ENCODE measurements at places on chromosomes 2 and 18. TPM values are rescaled to one million over a fixed set of nuclear protein-coding genes. Genes with fewer than 3 reads are reported as not detected.

Gene RAB27B
- total RNA-seq, result 0.54 TPM

Gene GLB1L
- 13.5 TPM for total RNA-seq

Gene RBM44
- total RNA-seq, result 0.11 TPM

Gene DSG4
- not detected for total RNA-seq

Gene KLHL30
- total RNA-seq, result not detected

Gene TANC1
- total RNA-seq, result 16.3 TPM

DNA sequence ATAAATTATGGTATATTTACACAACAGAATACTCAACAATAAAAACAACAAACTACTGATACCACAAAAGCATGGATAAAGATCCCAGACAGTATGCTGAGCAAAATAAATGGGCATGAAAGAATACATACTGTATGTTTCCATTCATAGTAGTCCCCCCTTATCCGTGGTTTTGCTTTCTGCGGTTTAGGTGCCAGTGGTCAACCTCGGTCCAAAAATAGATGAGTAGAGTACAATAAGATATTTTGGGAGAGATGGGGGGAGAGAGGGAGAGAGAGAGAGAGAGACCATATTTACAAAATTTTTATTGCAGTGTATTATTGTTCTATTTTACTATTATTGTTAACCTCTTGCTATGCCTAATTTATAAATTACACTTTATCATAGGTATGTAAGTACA, 21.0 kb upstream of the TGFA start:
- no peak for DNase-seq

- no peak for DNase-seq
Measured at GRCh38 chr18:35296060-35296459, 6.0 kb upstream of the ZSCAN30 start.

- peak; percentile 77 for DNase-seq
Measured at GRCh38 chr2:158502974-158503373, 46.2 kb downstream of the PKP4 start.

- no peak for DNase-seq
Measured at GRCh38 chr2:14616342-14616741, 16.2 kb upstream of the LRATD1 start.

- DNase-seq, result no peak
Measured at GRCh38 chr2:239594019-239594771, 193.4 kb upstream of the HDAC4 start.

- DNase-seq, result no peak
Measured at GRCh38 chr2:120764991-120765677, 29.5 kb downstream of the GLI2 start.

GRCh38 chr2:23409248-23409647, 24.3 kb downstream of the KLHL29 start:
- DNase-seq, result no peak

GRCh38 chr2:100767810-100768806, 51.8 kb upstream of the NPAS2 start:
- peak; percentile 30 for DNase-seq

- peak; percentile 76 for DNase-seq
Measured at GRCh38 chr2:201260302-201260800, at the start of gene CASP8. Gene CASP8, plus strand, starts transcription at chr2:201260536. Its CDS starts 5,951 bp downstream, at chr2:201266487.

DNA sequence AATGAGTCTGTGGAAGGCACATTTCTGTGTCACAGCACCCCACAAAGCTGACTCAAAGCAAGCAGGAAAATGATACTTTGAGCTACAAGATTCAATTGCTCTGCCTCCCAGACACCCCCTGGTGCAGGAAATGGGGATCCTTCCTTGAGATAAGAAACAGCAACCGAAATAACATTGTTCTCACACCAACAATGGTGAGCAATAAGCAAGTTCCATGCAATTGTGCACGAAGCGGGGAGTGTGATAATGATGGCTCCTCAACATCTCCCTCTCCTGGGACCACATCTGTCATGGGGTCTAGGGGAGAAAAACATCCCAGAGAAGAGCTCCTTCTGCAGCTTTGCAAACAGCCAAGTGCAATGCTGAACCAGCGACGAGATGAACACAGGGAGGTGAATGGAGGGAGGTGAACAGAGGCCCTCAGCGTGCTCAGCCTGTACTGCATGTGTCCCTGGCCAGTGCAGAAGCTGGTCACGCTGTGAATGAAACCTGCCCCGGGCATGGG, 67.7 kb downstream of the PDCL3 start:
- no peak for DNase-seq

DNA sequence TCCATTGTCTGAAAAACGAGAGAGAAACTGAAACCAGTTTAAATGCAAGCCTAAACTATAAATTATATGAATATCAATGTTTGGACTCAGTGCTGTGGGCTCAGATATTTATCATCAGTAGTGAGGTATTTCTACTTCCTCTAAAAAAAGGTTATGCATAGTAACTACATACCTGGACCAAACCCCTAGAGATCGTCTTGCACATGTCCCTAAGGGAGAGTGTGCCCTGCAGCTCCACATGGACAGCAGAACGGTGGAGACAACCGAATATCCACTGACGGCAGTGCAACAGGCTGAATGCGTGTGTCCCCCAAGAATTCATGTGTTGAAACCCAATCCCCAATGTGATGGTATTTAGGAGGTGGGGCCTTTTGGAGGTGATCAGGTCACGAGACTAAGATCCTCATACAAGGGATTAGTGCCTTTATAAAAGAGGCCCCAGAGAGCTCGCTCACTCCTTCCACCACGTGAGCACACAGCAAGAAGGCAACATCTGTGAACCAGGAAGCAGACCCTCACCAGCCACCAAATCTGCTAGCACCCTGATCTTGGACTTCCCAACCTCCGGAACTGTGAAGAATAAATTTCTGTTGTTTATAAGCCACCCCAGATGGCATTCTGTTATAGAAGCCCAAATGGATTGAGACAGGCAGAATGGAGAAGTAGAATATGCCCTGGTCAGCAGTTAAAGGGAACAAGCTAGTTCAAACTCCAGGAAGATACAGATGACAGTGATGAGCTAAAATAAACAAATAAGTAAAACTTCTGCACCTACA, 208.4 kb downstream of the ANAPC1 start:
- no peak for DNase-seq

DNA sequence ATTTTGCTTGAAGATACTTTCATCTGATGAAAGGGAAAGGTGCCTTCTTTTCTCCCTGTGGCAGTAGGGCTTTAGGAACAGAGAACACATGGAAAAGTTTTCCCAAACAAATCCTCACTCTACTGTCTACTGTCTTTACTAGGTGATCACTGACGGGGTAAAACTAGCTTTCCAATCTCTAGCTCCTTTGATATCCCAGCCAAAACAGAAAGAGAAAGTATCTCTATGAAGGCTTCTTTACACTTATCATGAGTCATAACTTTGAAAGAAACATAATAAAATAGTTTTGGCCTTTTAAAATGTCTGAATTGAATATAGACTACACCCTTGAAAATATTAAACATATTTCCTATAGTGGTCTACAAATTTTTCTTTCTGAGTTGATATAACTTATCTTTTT, 214.5 kb downstream of the DSEL start:
- DNase-seq, result peak; percentile 49

DNA sequence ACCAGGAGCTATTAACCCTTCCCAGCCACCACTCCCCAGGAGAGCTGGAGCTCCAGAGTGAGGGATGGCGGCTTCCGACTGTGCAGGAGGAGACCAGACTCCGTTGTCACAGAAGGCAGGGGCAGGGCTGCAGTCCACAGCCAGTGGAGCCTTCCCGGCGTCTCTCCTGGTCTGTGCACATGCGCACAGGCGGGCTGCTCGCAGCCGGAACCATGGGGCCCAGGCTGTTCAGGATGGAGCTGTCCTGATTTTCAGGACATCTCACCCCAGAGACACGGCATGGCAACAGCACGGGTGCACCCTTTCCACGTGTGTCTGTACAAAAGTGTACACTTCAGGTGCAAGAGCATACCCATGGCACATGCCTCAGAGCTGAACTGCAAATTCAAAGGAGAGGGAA, 28.9 kb downstream of the EIPR1 start:
- DNase-seq, result peak; percentile 4

DNA sequence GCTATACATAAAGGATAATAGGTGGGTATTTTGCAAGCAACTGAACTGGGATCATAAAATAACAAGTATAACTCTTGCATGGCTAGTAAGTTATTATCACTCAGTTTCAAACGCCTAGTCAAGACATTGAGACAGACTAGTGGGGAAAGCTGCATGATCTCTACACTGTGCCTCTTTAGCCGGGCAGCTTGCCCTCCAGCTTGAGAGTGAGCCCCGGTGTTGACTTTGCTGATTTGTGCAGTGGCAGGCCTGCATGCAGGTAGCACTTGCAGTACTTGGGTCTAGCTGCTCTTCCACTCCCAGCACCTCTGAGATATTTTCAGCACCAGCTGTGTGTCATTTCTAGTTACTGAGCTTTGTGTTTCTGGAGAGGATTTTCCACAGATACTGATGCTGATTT, 118.8 kb upstream of the DAPL1 start:
- DNase-seq, result no peak

DNA sequence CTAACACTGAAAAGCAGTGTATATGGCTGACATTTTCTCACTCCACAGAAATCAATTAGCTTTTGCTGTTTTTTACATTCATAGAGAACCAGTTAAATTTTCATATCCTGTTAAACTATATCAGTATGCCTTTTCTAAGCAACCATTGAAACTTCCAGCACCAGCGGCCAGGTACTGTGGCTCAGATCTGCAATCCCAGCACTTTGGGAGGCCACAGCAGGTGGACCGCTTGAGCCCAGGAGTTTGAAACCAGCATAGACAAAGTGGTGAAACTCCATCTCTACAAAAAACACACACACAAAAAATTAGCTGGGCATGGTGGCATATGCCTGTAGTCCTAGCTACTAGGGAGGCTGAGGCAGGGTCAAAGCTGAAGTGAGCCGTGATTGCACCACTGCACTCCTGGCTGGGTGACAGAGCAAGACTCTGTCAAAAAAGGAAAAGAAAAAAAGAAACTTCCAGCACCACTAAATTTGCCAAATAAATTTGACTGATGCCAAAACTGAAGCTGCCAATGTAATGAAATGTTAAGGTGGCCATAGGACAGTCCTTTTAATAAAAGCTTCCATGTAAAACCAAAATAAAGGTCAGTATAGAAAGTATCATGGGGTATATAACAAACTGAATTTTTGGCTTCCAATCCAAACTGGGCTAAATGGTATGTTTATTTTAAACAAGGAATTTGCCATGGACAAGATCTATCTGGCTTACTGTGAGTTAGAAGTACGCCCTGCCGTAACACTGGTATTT, 3.5 kb downstream of the SFT2D3 start:
- peak; percentile 12 for DNase-seq

DNA sequence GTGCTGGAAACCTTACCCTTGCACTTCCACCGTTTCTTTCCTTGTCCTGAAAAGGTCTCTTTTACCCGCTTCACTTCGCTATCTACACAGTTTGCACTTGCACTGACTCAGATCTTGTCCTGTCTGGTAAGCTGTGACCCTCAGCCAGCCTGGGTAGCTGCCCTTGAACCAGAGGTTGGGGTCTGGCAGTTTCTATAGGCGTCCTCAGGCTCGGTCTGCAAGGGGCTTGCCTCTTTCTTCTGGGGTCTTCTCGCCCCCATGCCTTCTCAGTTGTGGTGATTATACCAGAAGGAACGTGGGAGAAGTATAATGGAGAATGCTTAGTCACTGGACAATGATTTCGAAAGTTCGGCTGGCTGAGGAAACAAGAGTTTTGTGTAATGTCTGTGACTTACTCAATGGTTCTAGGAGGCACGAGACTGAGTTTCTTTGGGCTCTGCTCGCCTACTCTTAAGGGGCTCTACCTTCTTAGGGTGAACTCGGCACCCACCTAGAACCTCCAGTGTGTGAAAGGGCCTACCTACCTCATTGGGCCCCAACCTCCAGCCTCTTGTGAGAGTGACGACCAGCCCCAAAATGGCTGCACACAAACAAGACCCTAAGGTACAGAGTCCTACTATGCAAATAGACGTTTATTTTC, 6.9 kb upstream of the STAT1 start:
- peak; percentile 93 for DNase-seq

DNA sequence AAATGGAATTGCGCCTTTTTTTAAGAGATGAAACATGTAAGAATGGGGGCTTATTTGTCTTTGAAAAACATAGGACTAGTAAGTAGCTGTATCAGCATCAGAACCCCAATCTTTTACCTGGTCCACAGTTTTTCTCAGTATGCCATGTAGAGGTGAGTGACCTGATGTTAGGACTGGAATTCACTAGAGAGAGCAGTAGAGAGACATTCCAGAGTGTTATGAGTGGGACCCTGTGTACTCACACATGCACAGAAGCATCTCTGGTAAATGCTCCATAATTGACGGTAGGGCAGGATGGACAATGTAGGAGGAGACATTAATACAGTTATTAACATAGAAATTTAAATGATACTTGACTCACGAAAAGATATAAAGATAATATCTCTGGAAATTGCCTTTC, 1.4 kb upstream of the GALNT13 start:
- peak; percentile 7 for DNase-seq

DNA sequence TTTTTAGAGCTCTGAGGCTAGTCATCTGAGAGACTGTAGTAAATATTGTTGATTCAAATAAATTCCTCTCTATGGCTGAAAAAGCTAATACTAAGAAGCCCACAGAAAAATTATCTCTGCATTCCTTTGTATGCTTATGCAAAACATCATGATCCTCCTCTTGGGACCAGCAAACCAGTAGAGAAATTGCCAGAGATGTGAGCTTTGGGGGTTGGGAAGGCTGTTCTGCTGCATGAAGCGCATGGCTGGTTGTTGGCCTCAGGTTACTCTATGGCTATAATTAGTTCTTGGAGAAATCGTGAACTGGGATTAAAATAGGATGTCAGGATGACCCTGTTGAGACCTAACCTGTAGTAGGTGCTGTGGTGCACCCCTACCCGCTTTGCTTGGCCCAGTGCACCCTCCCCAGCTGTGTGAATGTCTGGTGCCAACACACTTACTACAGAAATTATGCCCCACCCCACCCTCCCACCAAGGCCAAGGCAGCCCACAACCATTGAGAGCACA, 35.5 kb upstream of the C1D start:
- DNase-seq, result no peak

DNA sequence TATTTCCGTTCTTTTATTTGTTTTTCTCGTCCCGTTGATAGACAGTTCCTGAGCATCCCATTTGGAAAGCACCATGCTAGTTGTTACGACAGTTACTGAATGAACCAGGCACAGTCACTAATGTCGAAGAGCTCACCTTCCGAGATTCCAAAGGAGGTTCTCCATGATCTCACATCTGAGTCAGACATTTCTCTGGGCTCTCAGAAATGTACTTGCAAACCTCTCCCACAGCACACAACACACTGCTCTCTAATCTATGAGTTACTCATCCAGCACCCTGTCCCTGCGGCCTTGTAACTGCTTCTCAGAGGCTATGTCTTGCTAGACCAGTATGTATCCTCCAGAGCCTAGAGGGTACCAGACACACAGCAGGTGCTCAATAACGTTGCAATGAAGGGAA, 174.7 kb downstream of the DNER start:
- DNase-seq, result peak; percentile 1

All from GM23248 (cell line).